ENCODE measurements at places on chromosomes 2 and 18.
A peak's percentile ranks its signal among the peaks of the same experiment; 100 is the strongest.

DNA sequence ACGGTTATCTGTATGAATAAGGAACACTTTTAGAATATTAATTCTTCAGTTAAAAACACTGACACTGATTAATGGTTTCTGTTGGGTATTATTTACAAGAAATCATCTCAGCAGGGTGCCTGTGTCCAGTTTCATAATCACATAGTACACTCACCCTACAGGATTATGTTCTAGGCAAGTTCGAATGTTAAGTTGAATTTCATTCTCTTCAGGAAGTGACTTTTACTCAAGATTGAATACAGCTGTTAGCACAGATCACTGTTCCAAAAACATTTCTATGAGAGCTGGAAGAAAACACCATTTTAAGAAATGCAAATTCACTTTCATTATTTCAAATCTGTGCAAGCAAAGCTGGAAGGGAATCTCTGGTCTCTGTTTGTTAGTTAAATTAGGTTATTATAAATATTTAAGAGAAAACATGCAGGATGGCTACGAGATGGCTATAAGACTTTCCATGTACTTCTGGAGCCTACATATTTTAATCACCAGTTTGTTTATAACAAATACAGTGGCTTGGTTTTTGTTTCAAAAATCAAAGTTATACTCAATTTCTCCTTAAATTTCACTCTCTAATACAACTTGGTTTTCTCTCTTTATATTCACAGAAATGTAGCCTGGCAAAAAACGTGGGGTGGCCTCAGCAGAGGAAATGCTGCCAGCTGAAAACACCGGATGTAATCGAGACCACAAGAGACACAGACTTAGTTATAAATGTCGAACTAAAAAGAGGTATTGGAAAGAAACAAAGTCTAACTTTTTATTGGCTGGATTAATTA is 65.8 kb downstream of the RBMS1 start:
- DNase-seq = peak; percentile 67

GRCh38 chr2:221969087-221969829 is 329.5 kb downstream of the PAX3 start:
- peak; percentile 11 for DNase-seq

GRCh38 chr2:97740590-97741182 is 27.3 kb downstream of the ZAP70 start:
- peak; percentile 58 for DNase-seq

DNA sequence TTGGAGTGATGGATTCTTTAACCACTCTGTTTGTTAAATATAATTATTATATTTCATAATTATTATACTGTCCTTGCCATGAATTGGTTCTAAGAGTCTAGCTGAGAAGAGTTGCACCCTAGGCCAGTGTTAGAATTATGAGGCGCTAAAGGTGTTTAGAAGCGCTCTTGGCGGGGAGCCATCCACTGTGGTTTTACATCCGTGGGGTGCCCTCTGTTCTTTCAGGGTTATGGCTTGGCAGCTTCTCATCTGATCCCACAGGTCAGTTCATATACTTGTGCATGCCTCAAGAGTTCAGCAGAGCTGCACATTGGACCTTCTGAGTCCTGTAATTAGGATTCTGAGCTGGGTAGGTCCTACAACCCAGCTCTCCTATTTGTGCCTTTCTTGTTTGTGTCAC is 9.1 kb downstream of the ASAP2 start:
- no peak for DNase-seq

DNA sequence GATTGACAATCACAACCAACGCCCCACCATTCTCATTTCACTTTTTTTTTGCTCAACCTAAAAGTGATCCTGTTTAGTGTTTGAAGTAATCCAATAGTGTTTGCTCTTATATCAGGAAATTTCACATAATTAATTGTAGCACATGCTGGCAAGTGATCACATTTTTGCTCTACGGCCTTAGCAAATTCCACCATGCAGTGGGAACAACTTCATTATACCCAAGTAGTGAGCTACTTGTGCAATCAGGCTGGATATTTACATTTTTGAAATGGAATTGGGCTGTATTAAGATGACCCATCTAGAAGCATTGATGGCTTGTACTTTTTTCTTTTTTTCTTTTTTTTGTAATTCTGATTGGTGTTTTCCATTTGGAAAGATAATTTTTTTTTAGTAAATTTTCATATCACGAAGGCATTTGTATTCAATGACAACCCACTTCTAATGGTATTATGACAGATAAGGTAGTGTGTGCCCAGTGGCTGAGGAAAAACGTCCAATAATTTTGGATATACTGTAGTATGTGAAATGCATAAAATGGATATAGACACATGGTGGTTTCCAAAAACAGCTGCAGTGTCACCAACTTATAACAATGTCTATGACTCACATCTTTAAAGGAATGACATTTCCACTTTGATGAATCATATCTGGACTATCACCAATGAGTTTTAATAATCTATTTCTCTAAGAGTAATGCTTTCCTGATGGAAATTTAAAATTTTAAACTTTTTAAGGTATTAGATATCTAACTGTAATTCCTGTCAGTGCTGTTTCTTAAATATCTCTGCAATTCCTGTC is 130.6 kb downstream of the COL6A3 start:
- peak; percentile 55 for DNase-seq

GRCh38 chr2:190910341-190911136 is 29.9 kb downstream of the GLS start:
- DNase-seq = peak; percentile 61

DNA sequence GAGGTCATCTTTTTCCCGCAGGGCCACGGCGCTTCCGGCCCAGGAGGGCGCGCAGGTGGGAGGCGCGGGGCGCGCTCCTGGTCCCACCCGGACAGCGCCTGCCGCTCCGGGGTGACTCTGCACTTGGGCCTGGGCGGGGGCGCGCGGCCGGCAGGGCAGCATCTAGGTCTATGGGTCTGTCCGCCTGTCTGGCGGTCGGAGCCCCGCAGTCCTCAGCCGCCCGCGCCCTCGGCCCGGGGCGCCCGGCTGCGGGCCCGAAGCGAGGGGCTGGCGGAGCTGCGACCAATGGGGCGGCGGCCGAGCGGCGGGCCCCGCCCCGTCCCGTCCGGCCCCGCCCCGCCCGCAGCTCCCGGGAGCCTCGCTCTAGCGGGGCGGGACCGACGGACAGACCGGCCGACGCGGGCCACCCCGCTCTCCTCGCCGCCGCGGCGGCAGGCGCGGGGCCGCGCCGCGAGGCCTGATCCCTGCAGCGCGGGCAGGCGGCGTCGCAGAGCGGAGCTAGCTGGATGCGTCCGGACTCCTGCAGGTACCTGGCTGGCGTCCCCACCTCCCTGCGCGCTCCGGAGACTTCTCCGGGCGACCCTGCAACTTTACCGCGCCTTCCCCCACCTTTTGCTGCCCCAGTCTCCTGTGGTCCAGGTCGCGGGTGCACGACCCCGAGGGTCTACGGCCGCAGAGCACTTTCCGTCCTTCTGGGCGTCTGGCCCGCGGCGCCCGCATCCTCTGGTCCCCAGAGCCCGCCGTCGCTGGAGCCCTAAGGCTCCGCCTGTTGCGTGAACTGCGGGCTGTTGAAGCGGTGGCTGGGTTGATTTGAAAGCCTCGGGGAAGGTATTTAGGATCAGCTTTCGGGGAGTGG is at the start of gene KCNS3:
Gene KCNS3, plus strand, starts transcription at position 387 of the 856 bp plus-strand sequence. CDS start 52,342 bp downstream, outside the sequence.
- peak; percentile 45 for DNase-seq

DNA sequence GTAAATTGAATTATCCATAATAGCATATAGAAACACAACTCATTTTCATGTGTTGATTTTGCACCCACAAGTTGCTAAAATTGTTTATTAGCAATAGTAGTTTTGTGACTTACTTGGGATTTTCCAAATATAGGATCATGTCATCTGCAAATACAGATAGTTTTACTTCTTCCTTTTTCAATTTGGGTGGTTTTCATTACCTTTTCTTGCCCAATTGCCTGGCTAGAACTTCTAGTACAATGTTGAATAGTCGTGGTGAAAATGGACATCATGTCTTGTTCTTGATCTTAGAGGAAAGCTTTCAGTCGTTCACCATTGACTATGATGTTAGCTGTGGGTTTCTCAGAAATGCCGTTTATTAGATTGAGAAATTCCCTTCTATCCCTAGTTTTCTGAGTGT is 60.2 kb upstream of the TCF7L1 start:
- DNase-seq = peak; percentile 19

DNA sequence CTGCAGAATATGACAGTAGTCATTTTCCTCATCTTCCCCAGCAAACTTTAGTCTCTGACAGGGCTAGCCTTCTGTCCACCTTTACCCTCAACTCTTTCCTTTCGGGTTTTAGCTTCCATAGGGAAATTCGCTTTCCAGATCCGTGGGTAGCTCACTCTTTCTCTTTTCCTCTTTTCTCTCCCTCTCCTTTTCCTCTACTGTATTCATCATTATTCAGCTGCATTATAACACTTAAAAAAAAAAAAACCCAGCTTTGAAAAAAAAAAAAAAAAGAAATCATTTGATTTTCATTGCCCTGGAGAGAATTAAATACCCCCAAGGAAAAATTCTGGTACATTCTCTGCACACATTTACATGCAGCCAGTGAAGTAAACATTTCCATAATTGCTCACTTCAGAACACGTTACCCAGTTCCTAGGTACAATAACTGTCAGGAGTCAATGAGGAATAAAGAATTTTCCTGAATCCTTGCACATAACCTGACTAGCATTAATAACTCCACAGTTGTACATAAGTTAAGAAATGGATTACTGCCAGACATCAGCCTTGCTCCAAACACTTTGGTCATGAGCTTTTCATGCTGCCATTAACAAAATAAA is 63.5 kb downstream of the ZNF521 start:
- DNase-seq = no peak

DNA sequence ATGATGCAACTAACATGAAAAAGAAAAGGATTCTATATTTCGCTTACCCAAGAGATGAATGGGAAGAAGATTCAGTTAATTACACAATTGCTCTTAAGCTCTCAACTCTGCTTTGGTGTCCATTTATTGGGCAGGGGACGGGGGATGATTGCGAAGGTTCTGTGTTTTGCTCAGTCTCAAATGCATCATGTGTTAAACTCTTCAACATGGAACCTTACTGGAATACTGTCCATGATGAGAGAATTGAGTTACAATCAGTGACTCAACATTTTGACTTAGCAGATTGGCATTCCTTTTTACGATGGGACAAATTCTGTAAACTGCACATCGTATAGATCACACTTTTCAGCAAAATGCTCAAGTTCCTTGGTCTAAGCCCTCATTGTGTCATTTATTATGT is 135.6 kb downstream of the RBMS1 start:
- DNase-seq = peak; percentile 69

- no peak for DNase-seq
Observed at GRCh38 chr2:72094701-72095100, 53.0 kb downstream of the CYP26B1 start.

- no peak for DNase-seq
Observed at GRCh38 chr2:70140791-70141211, 50.0 kb downstream of the C2orf42 start.

DNA sequence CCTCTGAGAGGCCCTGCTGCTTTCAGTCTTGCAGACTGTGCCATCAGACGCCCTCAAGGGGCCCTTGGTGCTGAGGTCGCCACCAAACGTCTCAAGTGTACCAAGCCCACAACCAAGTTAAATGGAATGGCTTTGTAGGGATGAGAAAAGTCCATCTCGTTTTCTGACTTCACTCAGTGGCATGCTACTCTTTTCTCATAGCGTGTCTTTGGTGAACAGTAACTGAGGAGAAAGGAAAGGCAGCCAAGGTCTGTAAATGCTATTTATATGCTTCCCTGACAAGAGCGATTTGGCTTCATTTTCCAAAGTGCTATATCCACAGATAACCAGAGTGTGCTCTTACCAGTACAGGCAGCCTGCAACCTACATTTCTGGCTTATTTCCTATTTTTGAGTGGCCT is 123.0 kb downstream of the MTX2 start:
- DNase-seq = no peak

- no peak for DNase-seq
Observed at GRCh38 chr18:62732617-62733016, 17.3 kb downstream of the PHLPP1 start.

- DNase-seq = no peak
Observed at GRCh38 chr2:143124445-143124844, 4.8 kb upstream of the ARHGAP15 start.

GRCh38 chr18:21458310-21458709 is 142.2 kb downstream of the ESCO1 start:
- DNase-seq = no peak

GRCh38 chr2:144996225-144996795 is 476.4 kb upstream of the ZEB2 start:
- no peak for DNase-seq

GRCh38 chr2:5482929-5483331 is 209.3 kb upstream of the SOX11 start:
- no peak for DNase-seq

- DNase-seq = no peak
Observed at GRCh38 chr18:75214332-75214690, 3.7 kb downstream of the TSHZ1 start.

DNA sequence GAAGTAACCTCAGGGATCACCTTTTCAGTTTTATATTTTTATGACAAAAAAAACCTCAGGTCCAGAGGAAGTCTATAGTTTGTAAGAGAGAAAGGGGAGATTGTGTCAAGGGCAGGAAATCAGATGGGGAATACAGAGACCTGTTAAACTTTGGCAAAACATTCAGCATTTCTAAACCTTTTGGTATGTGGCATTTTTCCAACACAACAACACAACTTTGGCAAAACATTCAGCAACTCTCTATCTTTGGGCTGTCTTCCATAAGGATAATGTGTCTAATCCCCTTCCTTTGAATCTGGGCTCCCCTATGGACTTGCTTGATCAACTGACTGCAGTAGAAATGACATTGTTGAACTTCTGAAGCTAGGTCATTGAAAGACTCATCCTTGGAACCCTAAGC is 220.6 kb upstream of the CCDC68 start:
- no peak for DNase-seq

DNA sequence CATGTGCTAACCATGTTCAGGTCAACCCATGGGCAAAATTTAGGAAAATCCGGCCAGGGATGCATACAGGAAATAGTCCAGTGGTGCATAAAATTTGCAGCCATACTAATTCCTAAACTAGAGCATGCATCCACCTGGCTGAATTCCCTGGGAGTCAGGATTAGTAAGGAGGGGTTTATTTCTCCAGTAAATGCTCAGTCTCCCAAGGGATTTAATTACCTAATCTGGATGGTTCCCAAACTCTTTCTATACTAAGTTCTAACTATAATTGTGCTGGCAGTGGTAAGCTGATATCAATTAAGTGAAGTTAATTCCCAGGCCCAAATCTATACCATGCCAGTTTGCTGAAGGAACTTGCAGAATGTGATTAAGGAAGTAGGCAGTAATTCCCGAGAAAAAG is 26.2 kb upstream of the EVA1A start:
- DNase-seq = no peak

DNA sequence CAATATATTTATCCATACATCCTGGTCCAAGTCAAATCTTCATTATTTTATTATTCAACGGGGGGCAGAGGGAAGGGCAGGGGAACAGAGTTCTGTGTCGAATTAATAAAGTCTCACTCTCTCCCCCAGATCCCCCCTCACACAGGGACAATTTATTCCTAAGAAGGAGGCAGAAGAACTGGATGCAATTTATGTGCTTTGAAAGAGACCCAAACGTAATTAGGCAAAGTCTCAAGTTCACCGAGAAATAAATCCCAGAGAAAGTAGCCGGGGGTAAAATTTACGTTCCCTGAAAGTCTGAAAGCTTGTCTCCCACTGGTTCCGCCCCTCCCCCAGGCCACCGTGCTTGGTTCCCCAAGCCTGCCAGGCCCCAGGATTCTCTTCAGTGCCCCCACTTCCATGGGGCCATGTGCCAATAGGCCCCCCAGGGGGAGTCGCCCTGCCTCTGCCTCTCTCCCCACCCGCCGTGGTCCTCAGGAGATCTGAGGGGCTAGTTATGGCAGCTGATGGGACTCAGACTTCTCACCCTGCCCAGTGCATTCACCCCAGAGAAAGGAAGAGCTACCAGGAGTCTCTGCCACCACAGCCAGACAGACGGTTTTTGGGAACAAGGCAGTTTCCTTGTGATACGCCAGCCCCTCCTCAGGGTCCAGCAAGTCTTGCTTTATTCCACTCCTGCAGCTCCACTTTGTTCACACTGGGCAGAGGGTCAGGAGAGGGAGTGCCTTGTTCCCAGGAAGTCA is 215.5 kb downstream of the CYP26B1 start:
- DNase-seq = no peak
